ENCODE measurements at places on chromosomes 5 and 9. TPM values are rescaled to one million over a fixed set of nuclear protein-coding genes. Genes with fewer than 3 reads are reported as not detected.

CAMK4 gene
- 12.0 TPM for total RNA-seq

CER1 gene
- total RNA-seq: 3.9 TPM

IFNA7 gene
- 4.8 TPM for total RNA-seq

FCN2 gene
- total RNA-seq: not detected

ORM2 gene
- total RNA-seq: not detected

DRD1 gene
- 2.4 TPM for total RNA-seq

PTGES gene
- total RNA-seq: 50.8 TPM

DNA sequence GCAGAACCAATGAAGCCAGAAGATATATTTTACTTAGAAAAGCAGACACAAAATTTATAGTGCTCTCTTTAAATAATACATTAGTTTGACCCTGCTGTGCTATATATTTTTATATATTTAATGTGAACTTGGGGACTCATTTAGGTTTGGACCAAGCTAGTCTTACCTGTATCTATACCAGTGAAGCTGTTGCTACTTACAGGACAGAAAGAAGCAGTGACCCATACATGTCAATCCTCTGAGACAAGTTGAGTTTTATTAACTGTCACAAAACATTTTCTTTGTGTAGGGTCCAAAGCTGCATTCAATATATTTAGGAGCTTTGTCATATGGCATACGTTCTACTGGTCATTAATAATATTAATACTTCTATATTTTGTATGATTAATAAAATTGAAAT lies 327.7 kb upstream of the NUDT12 start:
- DNase-seq: no peak

DNA sequence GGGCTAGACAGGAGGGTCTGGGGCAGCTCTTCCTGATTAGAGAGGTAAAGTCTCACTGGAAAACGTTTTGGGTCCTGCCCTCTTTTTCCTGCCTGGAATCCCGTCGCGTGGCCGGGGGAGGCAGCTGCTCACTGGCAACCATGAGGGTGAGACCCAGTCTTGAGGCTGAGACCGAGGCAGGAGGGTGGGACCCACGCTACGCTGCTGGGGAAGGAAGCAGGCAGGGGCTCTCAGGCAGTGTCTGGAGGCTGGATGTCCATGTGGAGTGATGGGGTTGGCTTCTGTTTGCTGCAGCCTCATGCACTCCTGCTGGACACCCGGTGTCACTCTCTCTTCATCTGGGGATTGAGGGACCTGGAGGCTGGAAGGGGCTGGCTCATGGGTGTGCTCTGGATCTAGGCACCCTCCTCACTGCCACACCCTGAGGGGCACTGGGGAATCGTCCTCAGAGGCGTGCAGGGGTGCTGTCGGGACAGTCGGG lies 11.3 kb upstream of the SLC2A6 start:
- DNase-seq: no peak

DNA sequence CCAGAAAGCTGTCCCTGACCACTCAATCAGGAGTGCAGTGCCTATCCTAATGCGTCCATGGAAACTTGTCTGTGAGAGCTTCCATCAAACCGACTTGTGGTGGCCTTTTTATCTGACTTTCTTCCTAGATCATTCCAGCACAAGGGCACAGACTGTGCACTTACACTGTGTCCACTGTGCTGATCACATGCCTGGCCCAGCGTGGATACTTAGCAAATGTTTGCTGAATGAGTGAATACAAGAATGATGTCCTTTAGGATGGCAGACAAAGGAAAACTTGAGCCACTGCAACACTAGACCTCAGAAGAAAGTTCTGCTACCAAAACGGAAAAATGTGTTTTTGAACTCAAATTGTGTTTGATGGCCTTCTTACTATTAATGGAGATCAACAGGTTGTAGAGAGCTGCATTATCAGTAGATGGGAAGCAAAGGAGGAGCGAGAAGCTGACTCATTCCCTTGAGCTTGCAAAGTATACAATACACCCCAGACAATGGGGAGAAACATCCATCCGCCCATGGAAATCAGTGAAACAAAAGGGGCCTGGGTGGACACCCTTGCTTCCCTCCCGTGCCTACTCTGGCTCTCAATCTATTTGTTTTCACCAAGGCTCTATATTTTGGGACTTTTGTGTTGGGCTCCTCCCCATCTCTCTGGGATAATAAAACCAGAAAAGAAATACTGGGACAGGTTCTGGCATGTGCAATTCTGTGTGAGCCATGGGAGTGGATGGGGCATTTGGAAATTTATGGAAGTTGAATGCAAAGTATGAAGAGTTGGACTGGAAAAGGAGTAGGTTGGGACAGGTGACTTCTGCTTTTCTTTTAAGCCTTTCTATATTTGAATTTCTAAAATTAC lies 76.2 kb upstream of the ZFAND5 start:
- DNase-seq: no peak

- DNase-seq: no peak
Observed at GRCh38 chr9:6711403-6711802, 46.4 kb upstream of the KDM4C start.

- DNase-seq: no peak
Observed at GRCh38 chr5:43780586-43780985, 177.6 kb downstream of the NNT start.

GRCh38 chr9:111926421-111926875 lies 29.8 kb downstream of the UGCG start:
- peak; percentile 24 for DNase-seq

- no peak for DNase-seq
Observed at GRCh38 chr9:120018037-120018436, 561.9 kb downstream of the CDK5RAP2 start.

DNA sequence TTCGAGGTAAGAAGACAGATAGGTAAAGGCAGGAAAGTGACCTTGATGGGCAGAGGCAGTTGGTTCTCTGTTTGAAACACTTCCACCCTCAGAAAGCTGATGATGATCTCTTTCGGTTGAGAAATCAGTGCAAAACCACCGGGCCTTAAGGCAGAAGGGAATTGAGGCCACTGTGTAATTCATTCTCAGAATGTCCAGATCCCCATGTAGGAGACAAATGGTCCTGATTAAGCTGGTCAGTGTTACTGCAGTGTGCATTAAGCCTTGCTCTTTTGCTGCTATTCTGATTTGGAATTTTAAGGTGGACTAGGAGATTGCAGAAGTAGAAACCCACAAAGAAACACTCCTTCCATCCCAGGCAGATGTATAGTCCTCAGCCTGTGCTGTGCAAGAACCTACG lies 255.2 kb downstream of the ARHGAP26 start:
- peak; percentile 55 for DNase-seq
